ENCODE measurements at places on chromosomes 2 and 18. TPM values are rescaled to one million over a fixed set of nuclear protein-coding genes. Genes with fewer than 3 reads are reported as not detected.

KCNG2 gene
- polyA plus RNA-seq, result not detected

SLC4A3 gene
- polyA plus RNA-seq, result 25.3 TPM

TOGARAM2 gene
- 0.24 TPM for polyA plus RNA-seq

RFTN2 gene
- polyA plus RNA-seq, result 0.06 TPM

OSBPL6 gene
- 11.8 TPM for polyA plus RNA-seq

CCDC74A gene
- 34.4 TPM for polyA plus RNA-seq

B3GNT2 gene
- 4.2 TPM for polyA plus RNA-seq

MSGN1 gene
- not detected for polyA plus RNA-seq

CLHC1 gene
- 52.9 TPM for polyA plus RNA-seq

COLEC12 gene
- polyA plus RNA-seq, result 0.76 TPM

COX5B gene
- polyA plus RNA-seq, result 616 TPM

LOXHD1 gene
- not detected for polyA plus RNA-seq

CCDC148 gene
- 1.8 TPM for polyA plus RNA-seq

CFC1 gene
- 29.9 TPM for polyA plus RNA-seq

C18orf54 gene
- polyA plus RNA-seq, result 2.2 TPM

SNRPD1 gene
- 51.1 TPM for polyA plus RNA-seq

ZNF385B gene
- polyA plus RNA-seq, result 0.30 TPM

RPRM gene
- 2.8 TPM for polyA plus RNA-seq

SGPP2 gene
- polyA plus RNA-seq, result 0.30 TPM

WIPF1 gene
- 0.44 TPM for polyA plus RNA-seq

GALM gene
- not detected for polyA plus RNA-seq

GCG gene
- polyA plus RNA-seq, result not detected

MROH2A gene
- polyA plus RNA-seq, result not detected

ERFE gene
- not detected for polyA plus RNA-seq

EPB41L3 gene
- polyA plus RNA-seq, result 19.6 TPM

KIF5C gene
- 515 TPM for polyA plus RNA-seq

CSRNP3 gene
- 66.6 TPM for polyA plus RNA-seq

CYP27A1 gene
- polyA plus RNA-seq, result not detected

SERPINB3 gene
- polyA plus RNA-seq, result not detected

GPN1 gene
- 48.2 TPM for polyA plus RNA-seq

FIGN gene
- 0.71 TPM for polyA plus RNA-seq

UGT1A4 gene
- not detected for polyA plus RNA-seq

NT5C1B gene
- polyA plus RNA-seq, result not detected

Data from neural cell (in vitro differentiated cells).